Placental pericyte (primary cell): ENCODE measurements at places on chromosomes 16 and 17. TPM values are rescaled to one million over a fixed set of nuclear protein-coding genes. Genes with fewer than 3 reads are reported as not detected.

Gene SOCS1
- total RNA-seq, result 10.5 and 12.2 TPM in 2 replicates

Gene SLC12A3
- total RNA-seq, result not detected in 2 replicates

Gene TMEM132E
- under 0.01 TPM in 1 of 2 replicates, not detected in the other for total RNA-seq

Gene RNU2-1
- total RNA-seq, result not detected in 2 replicates

Gene NPW
- total RNA-seq, result 0.22 and 1.0 TPM in 2 replicates

Gene SLC52A1
- 0.14 TPM in 1 of 2 replicates, not detected in the other for total RNA-seq

Gene TSEN54
- total RNA-seq, result 9.6 and 12.7 TPM in 2 replicates

Gene TRAF7
- 72.4 and 77.7 TPM in 2 replicates for total RNA-seq

Gene KRTAP1-1
- total RNA-seq, result not detected in 2 replicates

Gene CACNG3
- total RNA-seq, result not detected in 2 replicates

Gene CHST6
- total RNA-seq, result under 0.01 and 0.14 TPM in 2 replicates

Gene ETV4
- total RNA-seq, result 9.4 and 26.1 TPM in 2 replicates

Gene C16orf89
- 0.22 TPM in 1 of 2 replicates, not detected in the other for total RNA-seq

Gene ANKFY1
- 36.8 and 54.5 TPM in 2 replicates for total RNA-seq

Gene NEK8
- total RNA-seq, result 3.3 and 8.5 TPM in 2 replicates

Gene RPL13
- 1,853 and 3,370 TPM in 2 replicates for total RNA-seq

Gene TP53TG3C
- 0.22 and 0.29 TPM in 2 replicates for total RNA-seq

Gene COPRS
- total RNA-seq, result 58.6 and 84.2 TPM in 2 replicates

Gene CYBA
- total RNA-seq, result 136 and 240 TPM in 2 replicates

Gene GALK1
- total RNA-seq, result 24.7 and 37.7 TPM in 2 replicates

Gene DGKE
- 7.3 and 10.9 TPM in 2 replicates for total RNA-seq

Gene KRTAP4-5
- not detected in 2 replicates for total RNA-seq

Gene RDM1
- total RNA-seq, result not detected in 2 replicates

Gene MYH3
- total RNA-seq, result 0.22 and 0.86 TPM in 2 replicates

Gene CTRB2
- not detected in 2 replicates for total RNA-seq

Gene CD79B
- not detected in 2 replicates for total RNA-seq

Gene INCA1
- total RNA-seq, result 0.22 and 0.43 TPM in 2 replicates

Gene ASPHD1
- 2.3 and 9.2 TPM in 2 replicates for total RNA-seq

Gene PKMYT1
- 0.22 and 27.1 TPM in 2 replicates for total RNA-seq

Gene OR4D1
- total RNA-seq, result not detected in 2 replicates

Gene FBXW10B
- 0.57 and 0.66 TPM in 2 replicates for total RNA-seq

Gene SLX1B
- total RNA-seq, result 12.9 and 23.9 TPM in 2 replicates
